Activated T-helper 2 cell treated with anti-CD3 and anti-CD28 coated beads, Interferon-gamma antibody, Interleukin-2, Interleukin-4, amounts not matched to agents 10 μg/mL and 5 μg/mL and 100 μg/mL, durations not matched to agents 14 hours and 24 hours and 36 hours (primary cell): ENCODE measurements at places on chromosomes 4 and X.

DNA sequence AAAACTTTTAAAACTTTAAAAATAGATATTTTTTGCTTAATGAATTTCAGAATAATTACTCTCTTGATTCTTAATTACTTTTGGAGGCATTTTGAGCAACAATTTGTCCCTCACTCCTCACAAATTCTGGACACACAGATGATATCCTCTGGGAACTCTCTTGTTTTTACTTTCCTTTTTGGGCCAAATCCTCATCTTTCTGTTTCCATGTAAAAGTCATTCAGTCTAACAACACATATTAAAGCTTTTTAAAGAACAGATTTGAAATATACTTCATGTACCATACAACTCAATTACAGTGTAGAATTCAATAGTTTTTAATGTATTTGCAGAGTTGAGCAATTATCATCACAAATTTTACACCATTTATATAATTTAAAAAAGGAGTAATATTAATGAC, 983.1 kb downstream of the STIM2 start:
- no peak for DNase-seq

DNA sequence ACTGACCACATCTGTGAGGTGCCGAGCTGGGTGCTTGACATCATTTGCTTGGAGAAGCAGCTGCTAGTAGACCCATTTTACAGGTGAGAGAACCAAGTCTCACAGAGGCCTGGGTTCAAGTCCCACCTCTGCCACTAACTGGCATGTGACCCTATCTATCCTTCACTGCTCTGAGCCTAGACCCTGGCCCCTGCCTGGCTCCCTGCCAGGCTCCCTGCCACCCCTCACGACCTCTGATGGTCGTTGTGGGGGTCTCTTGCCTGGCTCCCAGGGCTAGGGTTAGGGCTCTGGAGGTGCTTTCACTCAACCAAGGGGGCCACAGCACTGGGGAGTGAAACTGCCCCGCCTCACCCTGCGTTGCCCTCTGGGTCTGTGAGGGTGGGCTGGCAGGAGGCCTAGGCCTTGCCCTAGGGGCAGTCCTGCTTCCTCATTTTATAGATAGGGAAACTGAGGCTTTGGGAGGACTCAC, 7.2 kb upstream of the ADD1 start:
- DNase-seq: no peak

- DNase-seq: no peak
Measured at GRCh38 chrX:48966796-48967579, 4.7 kb downstream of the KCND1 start.

DNA sequence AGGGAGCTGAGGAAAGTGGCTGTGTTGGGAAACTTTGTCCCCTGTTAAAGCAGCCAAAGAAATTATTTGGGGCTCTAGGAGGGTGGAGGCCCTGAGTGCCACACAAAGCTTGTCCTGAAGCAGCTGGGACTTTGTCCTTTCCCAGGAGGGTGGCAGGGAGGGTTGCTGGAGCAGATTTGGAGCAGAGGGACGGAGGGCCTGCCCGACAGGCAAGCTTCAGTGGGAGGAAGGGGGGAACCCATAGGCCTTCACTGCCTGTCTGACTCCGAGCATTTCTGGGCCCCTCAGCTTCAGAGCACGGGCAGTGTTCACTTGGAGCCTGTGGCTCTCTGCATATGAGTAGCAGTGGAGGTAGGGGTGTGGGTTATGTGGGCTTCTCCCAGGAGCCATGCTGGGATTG, 7.2 kb upstream of the CNGA2 start:
- no peak for DNase-seq

- DNase-seq: no peak
Measured at GRCh38 chr4:108359986-108360681, 191.4 kb upstream of the LEF1 start.

- no peak for DNase-seq
Measured at GRCh38 chr4:169314906-169315305, 44.1 kb upstream of the SH3RF1 start.

GRCh38 chr4:74161666-74162450, 3.9 kb downstream of the MTHFD2L start:
- DNase-seq: no peak

DNA sequence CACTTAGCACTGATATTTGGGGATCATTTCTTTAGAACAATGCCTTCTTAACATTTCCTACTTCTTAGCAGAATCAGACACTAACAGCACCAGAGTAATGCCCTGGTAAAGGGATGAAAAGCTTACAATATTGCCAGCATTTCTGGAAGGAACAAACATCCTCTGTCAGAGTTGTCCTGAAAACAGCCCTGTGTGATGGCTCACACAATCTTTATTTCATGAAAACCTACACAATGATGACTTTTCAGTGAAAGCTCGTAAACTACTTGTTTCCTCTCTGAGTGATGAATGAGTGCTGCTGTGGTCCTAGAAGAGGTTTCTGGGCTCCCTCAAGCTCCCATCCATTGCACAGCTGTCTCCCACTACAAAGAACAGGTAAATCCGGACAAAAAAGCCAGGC, 52.8 kb downstream of the GPC4 start:
- no peak for DNase-seq

GRCh38 chr4:76514087-76514486, 79.1 kb downstream of the SHROOM3 start:
- no peak for DNase-seq

GRCh38 chr4:60683357-60683756, 516.8 kb upstream of the ADGRL3 start:
- no peak for DNase-seq

DNA sequence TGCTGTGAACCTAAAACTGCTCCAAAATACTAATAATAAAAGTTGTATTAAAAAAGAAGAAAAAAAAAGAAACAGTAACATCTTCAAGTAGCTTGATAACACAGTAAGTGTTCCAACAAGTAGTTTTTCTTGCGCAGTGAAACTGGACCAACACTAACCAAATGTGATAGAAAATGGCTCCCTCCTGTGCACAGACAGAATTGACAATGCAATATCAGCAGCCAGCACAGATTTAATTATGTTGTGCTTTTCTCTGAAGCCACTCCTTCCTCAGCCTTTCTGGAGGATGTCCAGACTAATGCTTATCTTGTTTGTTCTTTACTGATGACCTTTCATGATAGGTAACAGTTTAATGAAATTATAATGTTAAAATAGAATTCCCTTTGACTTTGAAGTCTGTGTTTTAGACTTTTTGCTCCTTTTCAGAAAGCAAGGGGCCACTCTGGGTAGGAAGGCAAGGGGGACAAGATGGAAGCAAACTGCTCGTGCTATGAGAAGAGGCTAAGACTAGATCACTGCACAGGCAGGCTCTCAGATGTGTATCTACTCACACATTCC, 147.1 kb upstream of the RPL34 start:
- no peak for DNase-seq

- no peak for DNase-seq
Measured at GRCh38 chrX:50629774-50630173, 159.1 kb upstream of the DGKK start.

DNA sequence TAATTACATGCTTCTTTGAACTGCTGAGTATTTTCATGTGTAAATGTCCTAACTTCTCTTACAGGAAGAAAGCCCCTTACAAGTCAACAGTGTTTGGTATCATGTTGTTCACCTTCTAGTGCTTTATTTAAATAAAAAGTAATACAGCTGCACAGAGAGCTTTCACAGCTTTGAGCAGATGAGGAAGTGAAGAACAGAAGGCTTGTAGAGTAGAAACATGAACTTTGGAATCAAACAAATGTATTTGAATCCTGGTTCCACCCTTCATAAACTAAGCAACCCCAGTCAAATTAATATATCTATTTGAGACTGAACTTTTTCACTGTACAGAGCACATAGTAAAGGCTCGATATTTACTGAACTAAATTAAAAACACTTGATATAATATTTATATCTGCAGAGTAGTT, 120.5 kb downstream of the CAMK2D start:
- DNase-seq: no peak

DNA sequence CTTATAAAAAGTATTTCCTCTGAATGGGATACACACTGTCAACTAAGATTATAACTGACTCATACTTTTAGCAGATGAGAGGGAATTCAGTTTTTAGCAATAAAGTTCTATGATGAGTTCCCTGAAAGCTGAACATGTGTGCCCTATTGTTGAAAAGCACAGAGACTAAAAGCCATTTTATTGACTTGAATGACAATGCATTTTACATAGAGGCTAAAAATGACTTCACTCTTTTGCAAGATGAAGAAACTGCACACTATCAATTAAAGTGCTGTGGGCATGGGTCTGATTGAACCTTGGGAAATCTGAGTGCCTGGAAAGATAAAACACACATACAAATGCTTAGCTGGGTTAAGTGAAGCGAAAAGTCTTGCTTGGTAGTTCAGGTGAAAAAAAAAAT, 633.4 kb downstream of the PDHA2 start:
- no peak for DNase-seq

- DNase-seq: no peak
Measured at GRCh38 chr4:57444671-57445070, 334.5 kb upstream of the IGFBP7 start.

DNA sequence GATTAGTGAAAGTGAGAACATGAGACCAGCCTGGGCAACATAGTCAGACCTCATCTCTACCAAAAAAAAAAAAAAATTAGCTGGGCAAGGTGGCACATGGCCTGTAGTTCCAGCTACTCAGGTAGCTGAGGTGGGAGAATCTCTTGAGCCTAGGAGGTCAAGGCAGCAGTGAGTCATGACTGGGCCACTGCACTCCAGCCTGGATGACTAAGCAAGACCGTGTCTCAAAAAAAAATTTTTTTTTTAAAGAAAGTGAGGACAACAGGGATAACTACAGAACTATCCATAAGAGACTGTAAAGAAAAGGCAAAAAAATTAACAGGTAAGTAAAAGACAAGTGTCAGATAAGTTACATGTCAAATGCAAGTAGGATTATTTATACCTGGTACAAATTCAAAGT, 13.5 kb upstream of the SPP1 start:
- no peak for DNase-seq

DNA sequence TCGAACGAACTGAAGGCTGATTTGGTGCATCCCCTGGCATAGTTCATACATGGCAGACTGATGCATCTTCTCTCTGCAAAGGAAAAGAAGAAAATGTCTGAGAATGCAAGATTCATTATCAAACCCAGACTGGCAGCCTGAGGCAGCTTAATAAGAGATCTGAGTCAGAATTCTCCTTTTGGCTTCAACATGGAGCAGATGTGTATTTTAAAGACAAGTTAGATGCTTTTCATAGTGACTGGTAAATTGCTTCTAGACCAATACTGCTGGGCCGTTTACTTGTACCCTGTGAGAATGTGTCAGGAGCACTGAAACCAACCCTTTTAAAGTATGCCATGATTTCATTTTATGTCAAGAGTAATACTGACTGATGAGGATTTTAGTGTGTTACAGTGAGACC, 322.0 kb downstream of the NR3C2 start:
- no peak for DNase-seq

DNA sequence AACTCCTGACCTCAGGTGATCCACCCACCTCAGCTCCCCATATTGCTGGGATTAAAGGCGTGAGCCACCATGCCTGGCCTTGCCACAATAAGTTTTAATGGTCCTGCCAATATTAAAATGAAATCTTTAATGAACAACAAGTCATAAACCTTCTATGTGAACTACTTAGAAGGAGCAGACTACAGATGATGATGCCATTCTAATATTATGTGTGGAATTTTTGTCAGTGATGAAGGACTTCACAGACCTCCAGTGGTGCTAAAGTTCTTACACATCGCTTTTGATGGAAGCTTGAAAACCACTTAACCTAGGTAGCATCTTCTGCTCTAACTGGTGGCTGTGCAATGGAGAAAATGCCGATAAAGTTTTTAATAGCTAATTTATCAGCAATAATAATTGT, 331.4 kb downstream of the CCSER1 start:
- DNase-seq: no peak

DNA sequence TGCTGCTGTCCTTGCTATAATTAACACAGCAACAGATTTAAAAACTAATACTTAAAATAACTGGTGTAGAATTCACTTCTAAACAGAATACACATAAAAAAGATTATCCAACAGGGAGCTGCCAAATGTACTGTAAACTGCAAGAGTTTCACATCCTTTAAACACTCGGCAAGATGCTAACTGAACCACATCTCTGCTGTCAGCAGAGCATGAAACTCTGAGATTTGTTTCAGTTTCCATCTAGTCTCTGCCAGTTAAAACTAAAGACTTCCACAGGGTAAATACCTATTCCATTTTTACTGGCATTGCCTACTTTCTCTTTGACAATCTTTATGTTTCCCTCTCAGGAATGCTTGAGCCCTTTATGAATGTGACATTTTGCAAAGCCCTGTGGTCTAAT, 127.7 kb downstream of the SLC7A11 start:
- DNase-seq: no peak

GRCh38 chr4:13329963-13330362, 154.2 kb downstream of the RAB28 start:
- no peak for DNase-seq

- DNase-seq: no peak
Measured at GRCh38 chr4:77593993-77594392, 11.6 kb upstream of the CXCL13 start.

DNA sequence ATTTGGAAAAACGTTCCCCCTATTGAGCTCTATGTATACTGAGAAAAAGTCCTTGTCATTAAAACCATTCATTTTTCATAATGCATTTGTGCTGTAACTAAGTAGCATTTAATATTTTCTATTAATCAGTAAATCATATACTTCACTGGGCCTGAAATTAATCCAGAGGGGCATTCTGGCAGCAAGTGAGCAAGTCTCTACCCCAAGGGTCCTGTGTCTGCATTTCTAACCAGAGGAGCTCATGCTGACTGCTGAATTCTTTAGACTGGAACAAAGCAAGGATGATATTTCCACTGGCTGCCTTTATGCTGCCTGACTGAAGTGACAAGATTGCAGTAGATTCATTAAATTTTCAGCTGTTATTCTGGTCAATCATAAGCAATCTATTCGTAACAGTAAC, 246.5 kb downstream of the SLITRK2 start:
- no peak for DNase-seq

DNA sequence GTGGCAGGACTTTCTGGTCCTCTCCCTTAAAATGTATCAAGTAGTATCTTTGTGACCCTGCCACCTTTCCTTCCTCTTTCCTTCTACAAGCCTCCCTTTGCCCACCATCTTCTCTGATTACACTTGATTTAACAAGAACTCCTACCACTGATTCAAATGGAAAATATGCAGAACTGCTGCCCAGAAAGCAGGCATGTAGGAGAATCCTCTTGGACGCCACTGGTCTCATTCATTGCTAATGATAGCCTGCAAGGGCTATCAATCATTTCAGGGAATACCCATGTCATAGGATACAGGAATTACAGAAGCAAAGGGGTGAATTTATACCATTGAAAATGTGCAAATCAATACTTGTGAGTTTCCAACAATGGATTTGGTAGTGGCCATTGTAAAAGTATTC, 294.6 kb upstream of the NRK start:
- no peak for DNase-seq

DNA sequence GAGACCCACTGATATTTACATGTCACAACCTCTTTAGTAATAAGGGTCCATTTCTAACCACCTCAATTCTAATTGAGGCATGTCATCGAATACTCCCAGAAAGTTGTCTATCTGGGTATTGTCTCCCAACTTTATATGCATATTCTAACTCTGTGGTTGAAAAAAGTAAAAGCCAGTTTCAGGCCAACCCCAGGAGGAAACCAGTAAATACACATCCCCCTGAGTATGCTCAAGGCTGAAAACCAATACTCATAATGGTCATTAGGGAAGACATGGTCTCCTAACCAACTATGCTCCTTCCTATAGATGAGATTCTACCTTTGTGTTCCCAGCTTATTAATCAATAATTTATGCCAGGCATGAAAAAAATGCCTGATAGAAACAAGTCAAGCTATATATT, 96.6 kb downstream of the SH3KBP1 start:
- no peak for DNase-seq
